ENCODE measurements at places on chromosomes 7 and 10.

DNA sequence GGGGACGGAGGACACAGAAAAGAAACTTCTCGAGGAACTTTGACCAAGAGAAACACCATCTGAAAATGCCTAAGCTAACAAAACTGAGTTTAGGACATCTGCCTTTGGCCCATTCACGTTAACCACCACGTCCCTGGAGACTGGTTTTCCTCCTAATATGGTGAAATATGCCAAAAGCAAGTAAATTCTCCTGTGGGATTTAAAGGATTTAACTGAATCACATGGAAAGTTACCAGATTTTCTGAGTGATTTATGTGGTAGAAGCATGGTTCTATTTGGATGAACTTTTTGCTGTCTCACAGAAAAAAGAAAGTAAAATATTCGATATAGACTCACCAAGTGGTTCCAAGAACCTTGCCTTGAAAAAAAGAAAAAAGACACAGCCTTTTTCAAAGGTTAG lies 30.4 kb upstream of the BMPER start:
- DNase-seq, result no peak

GRCh38 chr10:89946106-89946505 lies 244.7 kb downstream of the KIF20B start:
- DNase-seq, result no peak

- DNase-seq, result no peak
These were observed 12.1 kb downstream of the HKDC1 start for GRCh38 chr10:69232252-69232651.

DNA sequence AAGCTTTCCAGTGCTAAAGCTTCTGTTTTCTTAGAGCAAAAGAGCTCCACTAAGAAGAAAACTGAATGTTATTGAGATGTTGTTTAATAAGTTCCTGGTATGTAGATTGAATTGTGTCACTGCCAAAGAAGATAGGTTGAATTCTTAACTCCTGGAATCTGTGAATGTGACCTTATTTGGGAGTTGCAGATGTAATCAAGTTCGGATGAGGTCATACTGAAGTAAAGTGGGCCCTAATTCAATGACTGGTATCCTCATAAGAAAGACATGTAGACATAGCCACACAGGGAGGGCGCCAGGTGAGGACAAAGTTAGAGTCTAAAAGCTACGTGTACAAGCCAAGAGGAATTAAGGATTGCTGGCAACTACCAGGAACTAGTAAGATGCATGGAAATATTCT lies 732.1 kb upstream of the C7orf33 start:
- DNase-seq, result no peak

Measured in stimulated activated CD4-positive, alpha-beta T cell treated with anti-CD3 and anti-CD28 coated beads, Interleukin-15, amount 100 ng/mL, for 48 hours (primary cell).